Fibroblast of skin of scalp (primary cell): ENCODE measurements at places on chromosomes 1 and 21.

GRCh38 chr1:201335901-201336300, 41.6 kb downstream of the TNNT2 start:
- no peak for DNase-seq

GRCh38 chr1:158011714-158012113, 18.3 kb downstream of the KIRREL1 start:
- no peak for DNase-seq

GRCh38 chr1:91916811-91917460, 31.0 kb upstream of the TGFBR3 start:
- DNase-seq: no peak

- DNase-seq: peak; percentile 88
These were observed 159.8 kb downstream of the TGFBR3 start for GRCh38 chr1:91725989-91726721.

DNA sequence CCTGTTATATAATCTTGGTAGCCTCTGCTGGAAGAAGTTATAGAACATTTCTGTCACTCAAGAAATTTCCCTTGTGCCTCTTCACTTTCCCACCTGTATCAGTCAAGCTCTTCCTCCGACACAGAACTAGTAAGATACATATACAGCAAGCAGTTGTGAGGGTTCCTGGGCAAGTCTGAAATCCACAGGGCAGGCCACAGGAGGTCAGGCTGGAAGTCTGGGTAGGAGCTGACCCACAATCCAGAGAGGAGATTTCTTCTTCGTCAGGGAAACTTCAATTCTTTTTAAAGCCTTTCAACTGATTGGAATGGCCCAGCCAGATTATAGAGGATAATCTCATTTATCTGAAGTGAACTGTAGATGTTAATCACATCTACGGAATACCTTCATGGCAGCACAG, 96.4 kb upstream of the FMN2 start:
- no peak for DNase-seq
